Activated B cell treated with CpG ODN at 0.5 μM for 24 hours (primary cell): ENCODE measurements at places on chromosomes 1 and 21. TPM values are rescaled to one million over a fixed set of nuclear protein-coding genes. Genes with fewer than 3 reads are reported as not detected.

DNA sequence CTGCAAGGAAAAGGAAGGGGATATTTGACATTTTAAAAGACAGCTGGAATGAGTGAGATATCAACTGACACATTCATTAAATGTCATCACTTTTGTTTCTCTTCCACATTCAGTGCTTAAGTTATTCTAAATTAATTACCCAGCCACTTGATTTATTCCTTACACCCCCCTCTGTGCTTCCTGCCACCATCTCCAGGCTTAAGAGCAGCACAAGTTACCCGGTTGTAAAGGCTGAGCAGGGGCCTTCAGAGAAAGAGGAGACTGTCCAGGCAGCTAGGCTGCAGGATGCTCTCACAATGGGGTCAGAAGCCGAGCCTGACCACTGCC is 71.4 kb downstream of the SYT6 start:
- no peak for DNase-seq

GRCh38 chr1:54926970-54927369 is 40.0 kb upstream of the DHCR24 start:
- DNase-seq = no peak

Gene CTH
- 4.3 TPM in 2 replicates for total RNA-seq

DNA sequence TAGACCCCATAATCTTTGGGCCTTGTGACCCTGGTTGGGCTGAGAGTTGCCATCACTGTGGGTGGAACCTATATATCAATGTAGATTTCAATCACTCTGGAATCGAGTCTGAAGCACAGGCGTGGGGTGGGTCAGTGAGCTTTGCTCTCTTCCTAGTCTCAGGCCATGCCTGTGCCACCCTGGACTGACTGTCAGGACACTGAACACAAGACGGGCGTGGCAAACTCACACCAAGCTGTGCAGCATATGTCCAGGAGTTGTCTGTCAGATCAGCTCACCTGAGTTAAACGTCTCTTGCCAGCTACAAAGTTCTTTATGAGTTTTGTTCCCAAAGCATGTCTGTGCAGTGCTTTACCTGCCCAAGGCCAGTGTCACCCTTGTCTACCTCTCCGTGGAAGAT is 30.9 kb upstream of the ALPL start:
- DNase-seq = no peak
